HT1080 (cell line): ENCODE measurements at places on chromosomes 7 and 10.
A peak's percentile ranks its signal among the peaks of the same experiment; 100 is the strongest.

DNA sequence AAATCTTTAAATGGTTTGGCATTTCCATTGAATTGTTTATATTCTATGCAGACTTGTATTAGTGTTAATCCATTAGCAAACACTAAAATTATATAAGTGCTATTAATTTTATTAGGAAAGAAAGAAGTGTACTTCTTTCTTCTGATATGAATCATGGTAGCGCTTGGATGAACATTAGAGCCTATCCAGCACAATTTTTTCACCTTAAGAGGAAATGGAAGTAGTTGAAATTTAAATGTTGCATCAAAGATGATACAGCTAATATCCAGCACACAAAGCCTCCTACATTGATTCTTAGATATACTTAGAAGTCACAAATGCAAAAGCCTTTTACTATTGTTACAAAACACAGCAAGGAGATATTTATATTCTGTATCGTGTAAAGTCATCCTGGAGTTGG, 174.5 kb downstream of the AHR start:
- DNase-seq = no peak

GRCh38 chr7:137342265-137342664, 1.3 kb downstream of the PTN start:
- no peak for DNase-seq

GRCh38 chr10:93656155-93656554, 43.8 kb downstream of the PDE6C start:
- DNase-seq = no peak

GRCh38 chr7:27434756-27435400, 192.3 kb downstream of the EVX1 start:
- DNase-seq = peak; percentile 16

- no peak for DNase-seq
These were observed 150.8 kb downstream of the SGMS1 start for GRCh38 chr10:50472914-50473313.

- DNase-seq = no peak
These were observed 92.2 kb upstream of the ZPBP start for GRCh38 chr7:50185208-50185607.

GRCh38 chr10:124724279-124725027, 19.7 kb downstream of the FAM53B start:
- DNase-seq = no peak

GRCh38 chr10:72850861-72851260, 42.7 kb upstream of the OIT3 start:
- no peak for DNase-seq

DNA sequence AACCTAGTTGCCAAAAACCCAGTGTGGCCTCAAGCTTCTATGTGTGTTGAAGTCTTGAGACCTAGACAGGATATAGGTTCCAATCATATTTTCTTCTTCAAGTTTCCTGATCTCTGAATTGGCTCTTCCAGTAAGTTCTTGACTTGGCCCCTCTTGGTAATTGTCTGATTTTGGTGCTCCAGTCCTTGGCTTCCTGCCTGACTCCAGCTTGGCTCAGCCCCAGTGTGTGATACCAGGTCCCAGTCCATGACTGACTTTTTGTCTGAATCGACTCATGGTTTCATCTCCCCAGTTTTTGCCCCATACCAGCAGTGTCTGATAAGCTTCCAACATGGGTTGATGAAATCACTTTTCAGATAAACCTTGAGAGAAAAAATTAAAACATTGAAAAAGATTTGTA, 72.3 kb downstream of the FAS start:
- no peak for DNase-seq

DNA sequence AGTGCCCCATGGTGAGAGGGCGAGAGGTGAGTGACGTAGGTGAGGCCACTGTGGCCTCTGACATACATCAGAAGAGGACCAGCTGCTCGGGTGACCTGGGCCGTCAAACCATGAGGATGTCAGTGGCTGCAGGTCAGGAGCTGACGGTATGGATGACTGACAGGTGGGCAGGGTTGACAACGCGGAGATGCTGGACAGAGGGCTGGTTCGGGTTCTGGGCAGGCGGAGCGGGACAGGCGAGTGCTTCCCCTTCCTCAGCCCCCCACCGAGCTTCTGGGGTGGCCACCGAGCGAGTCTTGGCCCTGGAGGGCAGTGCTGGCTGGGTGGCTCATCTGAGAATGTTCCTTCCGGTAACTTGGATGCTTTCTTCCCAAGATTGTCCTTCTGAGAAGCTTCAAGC, 91.8 kb downstream of the ACTR3B start:
- DNase-seq = no peak

DNA sequence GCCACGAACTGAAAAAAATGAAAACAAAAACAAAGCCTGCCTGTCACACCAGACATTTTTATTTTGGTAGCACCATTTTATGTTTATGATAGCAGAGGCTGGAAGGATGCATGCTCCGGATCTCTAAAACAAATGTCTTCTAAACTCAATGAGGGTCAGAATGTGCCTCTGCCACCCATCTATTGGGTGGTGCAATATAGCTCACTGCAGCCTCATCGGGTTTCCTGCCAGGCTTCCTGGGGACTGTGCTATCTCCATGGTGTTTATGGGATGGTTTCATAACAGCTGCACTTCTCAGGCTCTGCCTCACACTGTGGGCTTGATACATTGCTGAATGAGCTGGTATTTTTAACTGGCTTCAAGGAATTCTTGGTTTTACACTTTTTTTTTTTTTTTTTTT, 94.4 kb downstream of the ITIH5 start:
- peak; percentile 6 for DNase-seq

DNA sequence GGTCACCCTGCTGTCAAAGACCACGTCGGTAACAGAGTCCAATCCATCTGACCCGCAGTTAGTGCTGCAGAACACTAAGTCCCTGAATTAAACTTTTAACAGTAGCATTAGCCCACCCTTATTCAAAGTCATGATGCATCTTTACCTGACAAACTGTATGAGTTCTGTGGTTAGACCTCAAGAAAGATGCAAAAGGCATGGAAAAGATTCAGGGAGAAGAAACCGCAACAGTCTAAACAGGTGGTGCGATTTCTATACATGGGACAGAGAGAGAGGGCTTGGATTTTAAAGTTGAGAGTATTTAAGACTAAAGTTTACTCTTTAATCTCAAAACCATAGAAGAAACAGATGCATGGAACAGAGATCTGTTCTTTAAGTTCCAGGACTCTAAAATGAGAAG, 103.3 kb upstream of the NFE2L3 start:
- no peak for DNase-seq

- peak; percentile 27 for DNase-seq
These were observed 159.4 kb downstream of the OAT start for GRCh38 chr10:124259139-124259825.

- no peak for DNase-seq
These were observed 359.2 kb downstream of the NRG3 start for GRCh38 chr10:82234173-82234572.

DNA sequence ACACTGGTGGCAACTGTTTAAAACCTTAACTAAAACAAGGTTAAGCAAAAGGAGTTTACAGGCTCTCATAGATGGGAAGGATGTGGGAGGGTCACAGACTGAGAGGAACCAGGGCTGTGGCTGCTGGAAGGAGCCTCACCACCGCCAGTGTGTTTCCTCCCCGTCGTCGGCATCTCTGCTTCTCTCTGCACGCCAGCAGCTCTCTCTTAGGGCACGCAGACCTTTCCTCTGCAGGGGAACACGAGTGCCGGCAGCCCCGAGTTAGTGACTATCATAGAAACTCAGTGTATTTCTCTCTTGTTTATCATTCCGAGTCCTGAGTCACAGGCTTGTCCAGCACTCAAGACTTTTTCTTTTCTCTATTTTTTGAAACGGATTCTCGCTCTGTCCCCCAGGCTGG, 8.1 kb upstream of the SH2D4B start:
- DNase-seq = no peak

GRCh38 chr7:84975586-84976185, 211.2 kb downstream of the SEMA3D start:
- no peak for DNase-seq

- no peak for DNase-seq
These were observed 92.0 kb upstream of the CELF2 start for GRCh38 chr10:10925667-10926066.

GRCh38 chr10:986881-987619, 1.2 kb upstream of the GTPBP4 start:
- peak; percentile 63 for DNase-seq

- DNase-seq = no peak
These were observed 778.8 kb downstream of the LRMDA start for GRCh38 chr10:76210211-76210610.

DNA sequence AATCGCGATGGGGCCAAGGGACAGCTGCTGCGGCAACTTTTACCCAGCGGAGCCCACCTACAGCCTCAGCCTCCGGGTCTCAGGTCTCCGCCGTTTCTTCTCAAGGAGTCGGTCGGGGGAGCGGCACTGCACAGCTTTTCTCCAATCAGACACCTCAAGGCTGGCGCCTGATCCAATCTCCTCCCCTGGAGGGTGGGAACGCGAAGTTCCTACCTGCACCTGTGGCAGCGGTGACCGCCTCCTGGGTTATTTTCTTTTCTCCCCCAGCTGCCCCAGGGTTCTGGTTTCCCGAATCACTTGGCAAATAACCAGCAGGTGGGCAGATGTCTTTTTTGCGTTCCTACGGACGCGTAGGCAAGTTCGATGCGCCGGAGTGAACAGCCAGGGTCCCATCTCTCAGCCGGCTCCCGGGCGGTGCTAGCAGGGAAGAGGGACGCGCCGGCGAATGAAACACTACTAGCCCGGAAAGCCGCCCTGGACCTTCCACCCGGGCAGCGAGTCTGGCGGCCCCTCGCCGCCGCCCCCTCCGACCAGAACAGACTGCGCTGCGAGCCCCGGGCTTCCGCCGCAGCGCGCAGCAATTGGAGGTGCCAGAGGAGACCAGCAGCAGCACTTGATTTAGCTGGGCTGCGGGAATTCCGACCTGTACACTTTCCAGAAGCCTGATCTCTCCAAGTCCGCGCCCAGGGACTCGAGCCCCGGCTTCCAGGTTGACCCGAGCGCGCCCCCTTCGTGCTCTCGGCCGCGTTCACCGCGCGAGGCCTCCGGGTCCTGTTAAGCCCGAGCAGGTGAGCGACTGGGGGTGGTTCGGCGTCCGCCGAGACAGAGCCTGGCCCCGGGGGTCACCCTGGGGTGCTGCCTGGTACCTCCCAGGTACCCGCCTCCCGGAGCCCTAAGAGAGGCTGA, at the start of gene PRR15:
TSS of gene PRR15 (plus strand) at position 246 of the 906 bp plus-strand sequence. CDS start 2,495 bp downstream, outside the sequence.
- no peak for DNase-seq

GRCh38 chr10:14742382-14742781, 32.3 kb downstream of the FAM107B start:
- DNase-seq = no peak

- no peak for DNase-seq
These were observed 45.8 kb upstream of the CARD11 start for GRCh38 chr7:3089493-3089892.

- no peak for DNase-seq
These were observed 23.7 kb downstream of the XPNPEP1 start for GRCh38 chr10:109899356-109900331.

GRCh38 chr7:138247081-138247480, 170.8 kb downstream of the AKR1D1 start:
- no peak for DNase-seq

GRCh38 chr10:15141136-15142054, 27.1 kb downstream of the NMT2 start:
- no peak for DNase-seq

GRCh38 chr10:89426230-89426868, 12.0 kb downstream of the IFIT5 start:
- peak; percentile 58 for DNase-seq

- DNase-seq = no peak
These were observed 47.0 kb upstream of the ANKRD1 start for GRCh38 chr10:90967865-90968264.

DNA sequence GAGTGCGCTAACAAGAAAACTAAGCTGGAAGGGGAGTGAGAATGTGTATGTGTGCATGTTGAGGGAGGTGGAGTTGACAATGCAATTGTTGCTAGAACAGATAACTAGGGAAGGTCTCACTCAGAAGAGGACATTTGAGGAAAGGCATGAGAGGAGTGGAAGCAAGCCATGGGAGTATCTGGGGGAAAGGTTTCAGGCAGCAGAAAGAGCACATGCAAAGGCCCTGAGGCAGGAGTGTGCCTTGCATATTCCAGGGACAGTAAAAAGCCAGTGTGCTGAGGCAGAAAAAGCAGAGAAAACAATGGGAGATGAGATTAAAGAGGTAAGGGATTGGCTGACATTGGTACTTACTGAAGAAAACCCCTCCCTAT, 149.6 kb upstream of the ADO start:
- DNase-seq = no peak

DNA sequence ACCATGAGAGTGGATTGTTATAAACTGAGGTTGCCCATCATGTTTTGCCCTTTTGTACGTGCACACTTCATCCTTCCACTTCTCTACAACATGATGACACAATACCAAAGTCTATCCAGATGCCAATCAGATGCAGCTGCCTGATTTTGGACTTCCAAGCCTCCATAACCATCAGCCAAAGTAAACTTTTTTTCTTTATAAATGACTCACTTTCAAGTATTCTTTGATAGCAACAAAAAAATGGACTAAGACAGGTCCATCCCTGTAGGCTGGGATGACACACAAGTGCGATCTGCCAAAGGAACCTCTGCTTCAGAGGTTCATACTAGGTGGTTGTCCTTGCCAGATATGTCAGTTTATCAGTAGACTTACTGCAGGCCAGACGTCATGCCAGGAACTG, 320.2 kb upstream of the FZD1 start:
- DNase-seq = no peak

DNA sequence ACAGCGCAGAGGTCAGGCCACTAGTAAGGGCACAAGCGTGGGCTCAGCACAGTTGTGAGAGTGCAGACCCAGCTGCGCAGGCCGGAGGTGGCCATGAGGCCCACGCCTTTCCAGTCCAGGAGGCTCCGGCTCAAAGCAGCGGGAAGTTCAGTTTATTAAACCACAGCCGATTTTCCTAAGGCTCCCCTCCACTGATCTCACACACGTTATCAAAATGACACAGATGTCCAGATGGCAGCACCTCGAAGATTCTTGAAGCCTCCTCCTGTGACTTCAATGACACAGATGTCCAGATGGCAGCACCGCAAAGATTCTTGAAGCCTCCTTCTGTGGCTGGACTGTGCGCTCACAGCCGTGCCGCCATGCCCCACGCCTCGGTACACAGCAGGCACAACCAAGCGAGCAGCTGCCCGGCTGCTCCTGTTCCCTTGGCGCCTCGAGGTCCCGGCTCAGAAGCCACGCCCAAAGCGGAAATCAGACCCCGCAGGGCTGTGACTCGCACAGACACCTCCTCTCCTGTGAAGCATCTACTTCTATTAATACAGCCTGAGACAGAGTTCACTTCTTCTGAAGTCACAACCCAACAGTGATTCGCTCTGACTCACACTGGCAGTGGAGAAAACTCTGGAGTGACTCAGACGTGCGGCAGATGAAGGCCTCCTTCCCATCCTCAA, 122.7 kb downstream of the MAD1L1 start:
- peak; percentile 96 for DNase-seq

GRCh38 chr7:93364806-93365205, 132.6 kb downstream of the VPS50 start:
- no peak for DNase-seq

DNA sequence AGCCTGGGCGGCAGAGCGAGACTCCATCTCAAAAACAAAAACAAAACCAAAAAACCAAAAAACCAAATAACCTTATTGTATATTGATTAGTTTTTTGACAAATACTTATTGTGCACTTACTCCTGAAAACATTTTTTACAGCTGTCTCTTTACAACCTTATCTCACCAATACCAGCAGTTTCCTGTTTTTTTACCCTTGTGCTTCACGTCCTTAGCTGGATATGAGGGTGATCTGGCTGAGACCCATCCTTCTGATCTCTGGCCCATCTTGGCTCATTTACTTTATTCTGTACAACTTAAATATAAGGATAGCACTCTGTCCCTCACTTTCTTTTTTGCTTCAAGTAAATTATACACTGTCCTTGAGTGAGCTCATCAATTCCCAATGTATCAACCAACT, 104.6 kb upstream of the DNAJB12 start:
- no peak for DNase-seq

- no peak for DNase-seq
These were observed 12.4 kb upstream of the JAZF1 start for GRCh38 chr7:28192786-28193585.
